NCI-H774 (cell line): ENCODE measurements at places on chromosomes 3 and 15.

GRCh38 chr15:96130734-96131133 lies 199.8 kb upstream of the NR2F2 start:
- DNase-seq = no peak

DNA sequence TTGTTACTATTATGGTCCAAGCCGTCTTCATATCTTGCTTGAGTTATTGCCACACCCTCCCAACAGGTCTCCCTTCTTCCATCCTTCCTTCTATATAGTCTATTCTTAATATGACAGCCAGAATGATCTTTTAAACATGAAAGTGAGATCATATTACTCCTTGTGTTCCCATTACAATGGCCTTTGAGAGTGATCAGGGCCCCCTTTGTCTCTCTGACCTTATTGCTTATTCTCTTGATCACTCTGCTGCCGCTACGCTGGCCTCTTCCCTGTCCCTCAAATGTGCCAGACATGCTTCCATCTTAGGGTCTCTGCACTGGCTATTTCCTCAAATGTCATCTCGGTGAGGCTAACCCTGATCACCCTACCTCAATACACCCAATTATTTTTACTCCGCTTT lies 38.1 kb downstream of the UBE2E2 start:
- DNase-seq = no peak

- no peak for DNase-seq
Measured at GRCh38 chr3:173007079-173007723, 133.8 kb downstream of the SPATA16 start.

DNA sequence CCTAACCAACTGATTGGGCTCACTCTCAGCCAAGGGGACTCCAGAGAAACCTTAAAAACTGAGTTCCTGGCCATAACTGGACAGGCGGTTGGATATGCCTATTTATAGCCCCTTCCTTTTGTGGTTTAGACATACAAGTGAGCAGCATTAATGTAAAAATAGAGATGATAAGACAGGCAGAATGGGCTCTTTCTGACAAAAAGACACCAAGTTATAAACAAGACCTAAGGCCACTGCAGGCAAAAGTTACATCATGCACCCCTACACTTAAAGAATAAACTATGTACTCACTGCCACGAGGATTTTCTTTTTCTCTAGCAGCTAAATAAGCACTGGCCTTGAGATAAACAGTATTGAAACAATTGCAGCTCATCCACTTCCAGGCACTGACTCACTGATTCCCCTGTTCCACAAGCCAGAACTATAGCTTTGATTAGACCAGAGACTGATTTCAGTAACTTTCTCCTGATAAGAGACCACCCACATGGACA lies 30.1 kb downstream of the SUCNR1 start:
- DNase-seq = no peak

DNA sequence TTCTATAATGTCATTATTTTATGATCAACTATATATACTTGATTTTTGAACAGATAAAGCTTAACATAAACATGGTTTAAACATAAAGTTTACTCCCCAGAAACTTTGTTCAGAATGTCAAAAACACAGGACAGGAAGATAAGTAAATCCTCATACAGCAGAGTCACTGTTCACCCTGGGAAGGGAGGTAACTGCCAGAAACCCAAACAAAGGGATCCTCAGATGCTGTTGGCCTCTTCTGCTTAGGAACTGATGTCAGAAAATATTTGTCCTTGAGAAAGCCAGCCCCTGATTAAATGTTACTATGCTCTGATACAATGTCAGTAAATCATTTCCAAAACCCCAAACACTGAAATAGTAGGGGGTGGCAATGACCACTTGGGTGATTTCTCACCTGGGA lies 185.3 kb downstream of the TJP1 start:
- no peak for DNase-seq

DNA sequence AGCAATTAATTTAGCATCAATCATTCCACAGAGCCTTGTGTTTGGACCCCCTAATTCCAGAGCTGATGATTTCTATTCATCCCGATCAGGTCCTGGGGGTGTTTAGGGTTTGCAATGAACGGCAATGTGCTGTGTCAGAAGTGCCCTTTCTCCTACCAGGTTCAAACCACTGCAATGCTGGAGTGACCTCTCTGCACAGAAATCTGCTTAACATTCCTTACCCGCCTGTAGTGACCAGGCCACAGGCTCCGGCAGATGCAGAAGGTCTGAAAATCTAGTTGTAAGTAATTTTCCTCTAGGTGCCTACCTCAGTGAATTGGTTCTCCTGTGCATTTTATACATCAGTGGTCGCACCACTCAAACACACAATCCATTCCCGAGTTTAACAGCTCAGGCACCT lies 725.3 kb upstream of the CFAP20DC start:
- no peak for DNase-seq

DNA sequence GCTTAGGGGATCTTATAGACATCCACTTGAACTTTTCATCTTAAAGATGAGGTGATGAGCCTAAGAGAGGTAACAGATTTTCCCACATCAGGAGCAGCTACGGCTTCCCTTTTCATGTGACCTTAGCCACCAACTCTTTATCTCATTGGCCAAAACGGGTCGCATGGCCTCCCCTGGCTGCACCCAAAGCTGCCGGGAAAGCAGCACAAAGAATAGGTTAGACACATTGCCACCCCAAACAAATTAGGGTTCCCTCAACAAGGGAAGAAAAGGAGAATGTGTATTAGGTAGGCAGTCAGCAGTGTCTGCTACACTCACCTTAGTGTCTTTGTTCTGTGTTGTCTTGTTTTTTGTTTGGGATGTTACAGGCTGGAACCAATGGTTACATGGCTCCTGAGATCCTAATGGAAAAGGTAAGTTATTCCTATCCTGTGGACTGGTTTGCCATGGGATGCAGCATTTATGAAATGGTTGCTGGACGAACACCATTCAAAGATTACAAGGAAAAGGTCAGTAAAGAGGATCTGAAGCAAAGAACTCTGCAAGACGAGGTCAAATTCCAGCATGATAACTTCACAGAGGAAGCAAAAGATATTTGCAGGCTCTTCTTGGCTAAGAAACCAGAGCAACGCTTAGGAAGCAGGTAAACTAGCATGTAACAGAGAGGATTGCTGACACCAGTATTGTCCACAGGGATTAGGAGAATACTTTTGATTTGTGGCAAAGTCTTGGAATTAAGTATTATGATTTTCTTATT lies 44.2 kb downstream of the GRK7 start:
- no peak for DNase-seq

GRCh38 chr3:49248840-49249227 lies 28.2 kb downstream of the C3orf62 start:
- no peak for DNase-seq

- no peak for DNase-seq
Measured at GRCh38 chr3:15154326-15154725, 51.7 kb upstream of the CAPN7 start.

DNA sequence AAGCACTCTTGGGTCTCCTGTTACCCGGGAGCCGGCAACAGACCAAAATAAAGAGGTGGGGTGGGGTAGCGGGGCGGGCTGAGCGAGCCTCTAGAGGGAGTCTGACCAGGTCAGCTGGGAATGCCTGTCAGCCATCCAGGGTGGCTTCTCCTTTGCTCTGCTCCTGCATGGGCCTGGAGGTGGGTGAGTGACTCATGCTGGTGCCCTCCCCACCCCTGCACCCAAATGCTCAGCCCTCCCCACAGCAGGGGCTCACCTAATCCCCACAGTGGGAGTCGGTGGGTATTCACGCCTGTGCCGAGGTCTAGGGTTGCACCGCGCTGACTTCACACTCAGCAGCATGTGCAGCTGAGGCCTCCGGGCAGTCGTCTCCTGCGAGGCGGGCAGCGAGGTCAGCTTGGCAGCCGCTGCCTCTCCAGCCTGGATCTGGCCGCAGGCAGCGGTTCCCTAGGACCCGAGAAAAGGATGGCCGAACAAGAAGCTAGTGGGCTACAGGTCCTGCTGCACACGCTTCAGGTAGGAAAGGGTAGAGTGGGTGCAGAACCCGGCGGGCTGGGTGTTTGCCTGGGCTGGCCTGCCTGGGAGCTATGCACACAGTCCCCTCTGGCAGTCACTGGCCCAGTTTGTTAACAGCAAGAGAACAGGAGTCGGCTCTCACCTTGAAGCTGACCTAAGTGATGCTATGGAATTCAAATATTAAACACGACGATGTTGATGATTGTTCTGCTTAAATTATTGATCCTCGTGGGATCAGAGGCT lies at the start of gene AGBL1:
TSS of gene AGBL1 (plus strand) at position 364 of the 759 bp plus-strand sequence.
- DNase-seq = no peak

GRCh38 chr3:50873376-50874157 lies 198.8 kb downstream of the DOCK3 start:
- no peak for DNase-seq

DNA sequence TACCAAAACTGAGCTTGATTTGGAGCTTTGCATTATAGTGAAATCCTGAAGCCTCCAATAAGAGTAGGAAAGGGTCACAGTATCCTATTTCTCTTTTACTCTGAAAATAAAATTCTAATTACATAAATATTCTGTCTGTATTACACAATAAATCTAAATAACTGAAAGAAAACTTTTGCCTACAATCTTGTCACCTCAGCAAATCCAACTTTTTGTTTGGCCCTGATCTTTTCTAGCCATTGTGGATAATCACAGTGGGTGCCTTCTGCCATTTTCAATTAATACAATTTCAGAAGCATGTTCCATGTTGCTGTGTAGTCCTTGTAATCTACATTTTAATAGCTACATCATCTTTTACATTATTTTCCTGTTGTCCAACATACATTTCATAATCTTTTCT lies 29.4 kb upstream of the TIPARP start:
- DNase-seq = no peak

DNA sequence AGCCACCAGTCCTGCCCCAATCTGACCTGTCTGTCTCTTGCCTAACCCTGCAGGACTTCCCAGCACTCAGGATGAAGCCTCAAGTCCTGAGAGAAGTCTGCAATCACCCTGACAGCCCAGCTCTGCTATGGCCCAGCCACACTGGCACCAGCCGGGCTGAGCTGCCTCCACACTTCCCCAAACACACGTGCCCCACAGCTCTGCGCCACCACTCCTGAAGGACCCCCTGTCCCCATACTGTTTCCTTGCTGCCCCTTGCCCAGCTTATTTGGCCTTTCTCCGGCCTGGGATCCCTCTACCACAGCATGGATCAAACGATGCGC lies 76.6 kb downstream of the TBC1D2B start:
- DNase-seq = no peak

DNA sequence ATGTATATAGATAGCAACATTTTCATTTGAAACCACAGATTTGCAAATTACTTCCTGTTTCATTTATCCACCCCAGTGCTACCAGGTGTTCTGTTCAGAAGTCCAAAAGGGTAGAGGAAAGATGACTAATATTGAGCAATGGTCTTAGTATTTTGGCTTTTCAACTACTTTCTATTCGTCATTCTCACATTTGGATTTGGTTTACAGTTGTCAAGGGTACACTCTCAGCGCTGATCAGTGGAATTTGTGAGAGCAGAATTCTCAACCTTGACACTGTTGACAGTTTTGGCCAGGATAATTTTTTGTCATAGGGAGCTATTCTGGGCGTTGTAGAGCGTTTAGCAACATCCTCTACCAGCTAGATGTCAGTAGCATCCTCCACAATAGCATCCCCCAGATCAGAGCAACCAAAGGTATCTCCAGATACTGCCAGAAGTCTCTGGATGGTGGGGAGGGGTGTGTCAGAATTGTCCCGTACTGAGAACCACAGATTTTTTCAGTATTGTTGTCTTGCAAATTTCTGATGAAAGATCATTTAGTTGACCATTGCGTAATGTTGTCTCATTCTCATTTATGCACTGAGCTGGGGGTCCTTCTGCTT lies 4.2 kb downstream of the HMCES start:
- DNase-seq = no peak

DNA sequence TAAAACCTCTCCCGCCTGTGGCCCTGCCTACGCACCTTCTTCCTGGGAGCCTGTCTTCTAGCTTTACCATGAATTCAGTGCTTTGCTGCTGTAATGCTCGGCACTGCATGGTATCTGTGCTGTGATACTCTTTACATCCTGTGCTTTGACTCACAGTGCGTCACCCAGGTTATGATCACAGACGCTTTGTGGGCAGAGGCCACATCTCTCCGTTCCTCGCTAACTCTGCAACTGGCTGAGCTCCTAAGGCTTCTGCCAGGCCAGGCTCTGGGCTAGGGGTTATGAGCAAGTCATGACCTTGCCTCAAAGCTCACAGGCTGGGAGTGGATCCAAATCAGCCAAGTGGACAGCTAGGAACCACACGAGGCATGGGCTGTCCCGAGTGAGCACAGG lies 23.2 kb downstream of the SPTBN5 start:
- no peak for DNase-seq

DNA sequence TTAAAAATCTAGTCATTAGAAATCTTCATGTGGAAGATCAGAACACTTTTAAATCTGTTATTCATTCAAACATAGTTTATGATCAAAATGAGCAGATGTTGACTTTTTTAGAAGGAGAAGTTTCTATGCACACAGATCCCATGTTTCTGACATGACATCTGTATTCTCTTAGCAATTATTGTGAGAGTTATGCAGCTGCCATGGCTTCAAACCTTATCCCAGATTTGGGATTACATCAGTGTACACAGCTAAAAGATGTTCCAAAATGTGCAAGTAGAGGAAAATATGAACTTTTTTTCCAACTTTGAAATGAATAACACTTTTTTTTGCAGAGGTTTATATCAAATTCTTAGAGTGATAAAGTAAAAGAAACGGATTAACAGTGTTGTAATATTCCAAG lies 1166.9 kb downstream of the ZPLD1 start:
- DNase-seq = no peak

DNA sequence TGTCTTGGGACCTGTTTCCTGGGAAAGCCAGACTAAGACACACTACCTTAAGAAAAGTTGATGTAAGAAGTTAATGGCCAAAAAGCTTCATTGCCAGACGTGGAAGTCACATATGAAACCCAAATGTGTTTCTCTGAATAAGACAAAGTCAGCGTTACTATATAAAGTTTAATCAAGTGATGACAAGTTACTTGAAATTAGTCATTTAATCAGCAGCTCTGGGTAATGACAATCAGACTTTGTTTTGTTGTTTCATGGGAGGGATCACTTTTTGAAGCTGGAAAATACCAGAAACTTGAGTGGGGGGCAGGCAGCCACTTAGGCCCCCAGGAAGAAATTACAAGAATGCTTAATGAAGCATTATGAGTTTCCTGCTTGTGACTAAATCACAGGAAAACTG lies 218.6 kb downstream of the PTPRG start:
- no peak for DNase-seq

DNA sequence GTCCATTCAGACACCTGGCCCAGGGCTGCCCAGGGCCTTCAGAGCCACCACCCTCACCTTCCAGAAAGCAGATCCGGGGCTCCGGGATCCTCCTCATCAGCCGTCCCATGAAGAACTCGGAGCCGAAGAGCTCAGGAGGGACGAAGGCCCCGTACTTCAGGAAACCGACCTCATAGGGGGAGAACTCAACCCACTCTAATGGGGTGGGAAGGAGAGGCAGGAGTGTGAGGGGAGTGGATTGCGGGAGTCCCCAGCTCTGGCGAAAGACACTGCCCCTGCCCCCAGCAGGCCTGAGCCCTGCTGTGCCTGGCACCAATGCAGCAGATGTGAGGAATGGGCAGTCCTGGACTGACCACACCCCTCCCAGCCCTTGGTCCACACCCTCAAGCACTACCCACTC lies 22.6 kb downstream of the PLA2G4D start:
- no peak for DNase-seq

- no peak for DNase-seq
Measured at GRCh38 chr15:66614951-66615760, 49.4 kb upstream of the LCTL start.

GRCh38 chr15:27820232-27820631 lies 278.9 kb downstream of the OCA2 start:
- DNase-seq = no peak
